Naive thymus-derived CD4-positive, alpha-beta T cell (primary cell): ENCODE measurements at places on chromosomes 3 and 15. TPM values are rescaled to one million over a fixed set of nuclear protein-coding genes. Genes with fewer than 3 reads are reported as not detected.

Gene AGBL1
- not detected for polyA plus RNA-seq

Gene CCNB2
- polyA plus RNA-seq: not detected

Gene ANKRD28
- polyA plus RNA-seq: 10.7 TPM

Gene TIMP4
- polyA plus RNA-seq: 0.53 TPM

Gene TRPM1
- polyA plus RNA-seq: not detected

Gene HYAL1
- 0.12 TPM for polyA plus RNA-seq

Gene SEMA5B
- polyA plus RNA-seq: not detected

Gene NR2E3
- not detected for polyA plus RNA-seq

Gene HRG
- not detected for polyA plus RNA-seq

Gene DYNC1LI1
- polyA plus RNA-seq: 17.9 TPM

Gene ZKSCAN7
- polyA plus RNA-seq: 2.4 TPM

- no peaks in the 10 kb centered on the region for H3K27me3 ChIP-seq
- H3K4me1 ChIP-seq: no peaks in the 10 kb centered on the region
- H3K27ac ChIP-seq: no peak overlapping the region
- H3K4me3 ChIP-seq: peak overlapping the region; percentile 62
Observed at GRCh38 chr15:55499151-55499550, 8.9 kb downstream of the DNAAF4 start.

GRCh38 chr15:40554161-40554525 lies 10.7 kb downstream of the CCDC32 start:
- H3K4me1 ChIP-seq: no peaks in the 10 kb centered on the region
- H3K4me3 ChIP-seq: no peak overlapping the region
- H3K27ac ChIP-seq: no peak overlapping the region
- H3K27me3 ChIP-seq: no peaks in the 10 kb centered on the region
- H3K36me3 ChIP-seq: peaks cover 60% of the 10 kb centered on the region

DNA sequence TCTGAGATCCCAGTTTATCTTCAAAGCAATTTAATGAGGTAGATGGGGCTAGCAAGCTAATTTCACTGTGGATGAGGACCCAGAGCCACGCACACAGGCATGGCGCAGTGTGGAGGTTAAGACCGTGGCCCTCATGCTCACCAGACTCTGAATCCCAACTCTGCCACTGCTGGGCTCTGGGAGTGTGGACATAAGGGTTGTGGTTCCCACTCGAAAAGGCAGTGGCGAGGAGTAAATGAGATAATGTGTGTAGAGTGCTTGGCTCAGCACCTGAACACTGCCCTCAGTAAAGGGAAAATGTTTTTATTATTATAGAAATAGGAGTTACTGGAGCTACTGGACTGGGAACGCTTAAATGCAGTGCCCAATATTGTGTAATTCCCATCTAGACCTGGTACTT lies 243.5 kb upstream of the TPM1 start:
- H3K27me3 ChIP-seq: peaks cover 3% of the 10 kb centered on the region
- no peaks in the 10 kb centered on the region for H3K4me1 ChIP-seq
- H3K4me3 ChIP-seq: no peak overlapping the region
- DNase-seq: no peak
- H3K27ac ChIP-seq: no peak overlapping the region

GRCh38 chr15:55552926-55553325 lies 35.2 kb downstream of the PYGO1 start:
- no peak overlapping the region for H3K27ac ChIP-seq
- no peaks in the 10 kb centered on the region for H3K27me3 ChIP-seq
- no peak for DNase-seq
- no peak overlapping the region for H3K4me3 ChIP-seq
- no peaks in the 10 kb centered on the region for H3K4me1 ChIP-seq
- H3K36me3 ChIP-seq: no peaks in the 10 kb centered on the region

DNA sequence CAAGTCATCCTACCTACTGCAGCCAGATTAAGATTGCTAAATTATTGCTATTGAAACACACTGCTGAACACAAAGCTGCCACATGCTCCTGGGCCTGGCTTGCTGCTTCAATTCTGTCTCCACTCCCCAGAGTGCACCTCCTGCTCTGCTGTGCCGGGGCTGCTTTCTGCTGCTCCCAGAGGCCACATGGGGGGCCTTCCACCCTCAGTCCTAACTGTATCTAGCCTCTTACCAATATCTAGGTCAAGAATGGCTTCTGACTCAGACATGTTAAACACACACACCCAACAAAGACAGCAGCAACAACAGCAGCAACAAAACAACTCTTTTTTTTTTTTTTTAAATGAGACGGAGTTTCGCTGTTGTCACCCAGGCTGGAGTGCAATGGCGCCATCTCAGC lies 33.0 kb downstream of the MYZAP start:
- H3K4me3 ChIP-seq: no peak overlapping the region
- no peaks in the 10 kb centered on the region for H3K27me3 ChIP-seq
- no peaks in the 10 kb centered on the region for H3K36me3 ChIP-seq
- DNase-seq: no peak

- DNase-seq: no peak
- H3K4me1 ChIP-seq: peaks cover 44% of the 10 kb centered on the region
- no peaks in the 10 kb centered on the region for H3K27me3 ChIP-seq
- H3K27ac ChIP-seq: no peak overlapping the region
- no peaks in the 10 kb centered on the region for H3K36me3 ChIP-seq
Observed at GRCh38 chr3:4740397-4741105, 238.7 kb upstream of the BHLHE40 start.

DNA sequence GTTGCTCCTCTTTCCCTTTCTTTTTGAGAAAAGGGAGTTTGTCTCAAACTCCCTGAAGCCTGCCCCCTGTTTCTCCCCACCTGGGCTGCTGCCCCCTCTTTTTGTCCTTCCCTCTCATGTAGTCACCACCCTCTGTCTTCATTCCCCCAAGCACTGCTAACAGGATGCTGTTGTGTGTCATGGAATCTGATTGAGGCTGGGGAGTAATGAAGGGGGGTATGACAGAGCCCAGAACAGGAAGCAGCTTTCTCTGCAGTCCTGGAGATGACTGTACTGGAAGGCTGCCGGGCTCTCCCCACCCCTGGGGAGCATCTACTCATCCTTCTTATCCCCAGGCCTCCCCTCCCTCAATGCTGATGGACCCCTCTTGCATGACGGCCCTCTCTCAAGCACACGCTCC lies 181.6 kb downstream of the ABHD5 start:
- no peaks in the 10 kb centered on the region for H3K36me3 ChIP-seq
- peaks cover 4% of the 10 kb centered on the region for H3K27me3 ChIP-seq
- H3K27ac ChIP-seq: no peak overlapping the region
- no peak for DNase-seq
- no peak overlapping the region for H3K4me3 ChIP-seq

- no peak for DNase-seq
- no peaks in the 10 kb centered on the region for H3K27me3 ChIP-seq
- H3K4me3 ChIP-seq: peak overlapping the region; percentile 23
- peaks cover 81% of the 10 kb centered on the region for H3K4me1 ChIP-seq
Observed at GRCh38 chr3:152255290-152255689, 13.4 kb upstream of the MBNL1 start.

- no peak overlapping the region for H3K4me3 ChIP-seq
- no peak overlapping the region for H3K27ac ChIP-seq
- H3K4me1 ChIP-seq: no peaks in the 10 kb centered on the region
- no peak for DNase-seq
Observed at GRCh38 chr3:171175741-171176234, 149.3 kb upstream of the SLC2A2 start.

DNA sequence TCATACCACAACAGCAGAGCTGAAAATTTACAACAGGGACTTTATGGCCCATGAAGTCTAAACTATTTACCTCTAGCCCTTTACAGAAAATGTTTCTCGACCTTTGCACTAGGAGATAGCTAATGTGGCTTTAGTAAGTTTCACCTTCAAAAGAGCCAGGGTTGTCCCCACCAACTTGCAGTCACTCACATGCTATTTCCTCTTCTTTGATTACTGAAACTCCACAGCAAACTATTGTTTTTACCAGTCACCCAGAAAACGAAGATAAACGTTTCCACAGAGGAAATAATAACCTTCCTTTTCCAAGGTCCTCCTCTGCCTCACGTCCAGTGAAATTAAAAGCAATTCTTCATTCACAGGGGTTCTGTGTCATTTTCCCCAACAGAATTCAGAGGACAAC lies 48.2 kb downstream of the WWTR1 start:
- H3K4me1 ChIP-seq: no peaks in the 10 kb centered on the region
- H3K36me3 ChIP-seq: no peaks in the 10 kb centered on the region
- H3K27me3 ChIP-seq: no peaks in the 10 kb centered on the region
- no peak overlapping the region for H3K4me3 ChIP-seq

DNA sequence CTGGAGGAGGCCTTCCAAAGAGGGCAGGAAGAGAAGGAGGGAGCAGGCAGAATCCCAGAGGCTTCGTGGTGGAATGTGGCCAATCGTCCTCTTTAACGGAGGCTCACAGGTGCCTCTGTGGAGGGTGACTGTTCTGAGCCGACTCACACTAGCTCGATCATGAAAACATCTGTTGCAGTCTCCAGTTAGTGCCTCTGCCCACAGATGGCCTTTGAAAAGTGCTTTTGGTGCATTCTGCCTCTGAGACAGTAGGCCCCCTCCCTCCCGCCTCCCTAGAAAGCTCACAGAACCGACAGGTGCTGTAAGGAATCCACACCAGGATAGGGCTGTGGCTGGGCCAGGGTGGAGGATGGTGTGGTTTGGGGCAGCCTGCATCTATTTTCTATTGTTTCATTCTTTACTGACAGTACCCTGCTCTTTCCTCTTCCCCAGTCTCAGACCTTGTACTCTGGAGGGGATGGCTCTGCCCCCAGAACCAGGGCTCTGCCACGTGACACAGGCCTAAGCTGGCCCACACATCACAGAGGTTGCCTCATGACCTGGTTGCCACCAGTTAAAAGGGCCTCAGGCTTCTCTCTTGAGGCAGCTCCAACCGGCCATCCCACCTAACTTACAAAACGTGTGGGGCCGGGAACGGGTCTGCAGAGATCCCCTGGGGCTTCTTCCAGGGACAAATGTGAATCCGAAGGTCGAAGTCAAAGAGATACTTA lies 27.2 kb upstream of the PIGZ start:
- H3K4me3 ChIP-seq: no peak overlapping the region
- DNase-seq: no peak
- H3K27me3 ChIP-seq: no peaks in the 10 kb centered on the region
- no peaks in the 10 kb centered on the region for H3K36me3 ChIP-seq

- H3K36me3 ChIP-seq: no peaks in the 10 kb centered on the region
- H3K27me3 ChIP-seq: no peaks in the 10 kb centered on the region
- DNase-seq: no peak
Observed at GRCh38 chr3:124599779-124600693, 130.2 kb upstream of the UMPS start.

DNA sequence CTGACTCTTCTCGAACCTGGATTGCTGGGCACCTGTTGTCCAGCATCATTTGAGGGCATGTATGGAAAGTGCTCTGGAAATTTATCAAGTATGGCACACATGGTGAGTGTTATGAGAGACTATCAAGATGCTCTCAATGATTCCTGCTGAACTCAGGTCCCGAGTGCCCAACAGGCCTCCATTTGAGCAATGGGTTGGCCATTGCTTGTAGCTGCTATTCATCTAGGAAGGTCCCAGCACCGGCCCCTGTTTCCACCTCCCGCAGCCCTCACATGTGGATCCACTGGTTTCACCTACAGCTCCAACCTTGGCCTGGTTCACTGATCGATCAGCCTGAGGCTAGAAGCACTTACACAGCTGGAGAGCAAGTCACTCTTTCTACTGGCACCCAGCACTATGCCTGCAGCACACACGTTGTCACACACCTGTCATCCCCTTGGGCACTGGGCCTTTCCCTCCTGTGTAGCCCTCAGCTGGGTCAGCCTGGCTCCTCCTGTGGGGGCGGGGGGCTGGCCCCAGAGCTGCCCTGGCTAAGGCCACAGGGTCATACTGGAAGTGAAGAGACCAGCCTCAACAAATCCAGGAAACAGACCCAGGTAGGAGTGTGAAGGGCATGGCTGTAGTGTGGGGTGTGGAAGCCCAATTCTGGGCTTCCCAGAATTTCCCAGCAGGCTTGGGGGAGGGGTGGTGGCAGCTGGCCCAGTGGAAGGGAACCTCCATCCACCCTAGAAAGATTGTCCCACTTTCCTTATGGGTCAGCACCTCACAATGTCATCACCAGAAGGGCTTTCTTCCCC lies 41.7 kb upstream of the SMAD3 start:
- H3K27me3 ChIP-seq: no peaks in the 10 kb centered on the region
- H3K36me3 ChIP-seq: no peaks in the 10 kb centered on the region
- no peak for DNase-seq
- no peak overlapping the region for H3K27ac ChIP-seq
- H3K4me1 ChIP-seq: no peaks in the 10 kb centered on the region
- no peak overlapping the region for H3K4me3 ChIP-seq
